ENCODE measurements at places on chromosomes 1 and 21. TPM values are rescaled to one million over a fixed set of nuclear protein-coding genes. Genes with fewer than 3 reads are reported as not detected.

Gene ESRRG
- 0.44 TPM for total RNA-seq

GRCh38 chr1:199410462-199410861 lies 617.0 kb upstream of the NR5A2 start:
- DNase-seq, result no peak

- DNase-seq, result peak; percentile 74
These were observed 587 bp downstream of the NKAIN1 start for GRCh38 chr1:31238986-31239613.

- DNase-seq, result no peak
These were observed 8.7 kb downstream of the DNAJC6 start for GRCh38 chr1:65317866-65318653.

DNA sequence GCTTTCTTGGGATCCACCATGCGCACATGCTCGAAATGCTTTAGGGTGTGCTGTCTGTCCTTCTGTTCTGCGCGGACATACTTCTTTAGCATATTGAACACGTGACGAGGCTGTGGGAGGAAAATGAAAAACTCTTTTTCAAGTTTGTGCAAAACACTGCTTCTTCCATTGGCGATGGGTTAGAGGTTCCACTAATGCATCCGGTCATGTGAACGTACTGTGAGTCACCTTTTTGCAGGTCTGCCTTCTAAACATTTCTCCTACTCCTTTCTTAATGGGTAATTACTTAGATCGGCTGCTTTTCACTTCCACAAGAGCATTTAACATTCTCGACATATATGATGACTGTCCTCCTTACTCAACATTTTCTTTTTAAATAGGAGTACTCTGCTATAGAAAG lies 214.9 kb downstream of the APP start:
- DNase-seq, result no peak

- DNase-seq, result no peak
These were observed 173.5 kb downstream of the PSMG1 start for GRCh38 chr21:39009587-39010225.

DNA sequence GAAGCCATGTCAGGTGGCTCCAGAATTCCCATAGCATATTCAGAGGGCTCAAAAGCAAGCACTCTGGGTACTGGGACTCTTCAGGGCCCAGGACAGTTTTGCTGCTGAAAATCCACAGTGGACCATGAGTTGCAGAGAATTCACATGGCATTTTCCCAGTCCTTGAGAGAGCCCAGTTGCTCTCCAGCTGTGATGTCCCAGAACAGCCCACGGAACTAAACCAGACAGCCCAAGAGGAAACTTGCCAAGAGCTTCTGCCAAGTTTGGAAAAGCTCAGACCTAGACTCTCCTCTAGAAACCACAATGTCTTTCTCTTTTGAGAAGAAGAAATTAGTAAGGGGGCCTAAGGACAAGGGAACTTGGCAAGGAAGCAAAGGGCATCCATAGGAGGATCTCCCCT lies 69.4 kb downstream of the RGS2 start:
- DNase-seq, result no peak

GRCh38 chr1:172108161-172108893 lies 267.0 kb downstream of the DNM3 start:
- no peak for DNase-seq

All from H9 (cell line).